GM18507 (cell line): ENCODE measurements at places on chromosomes 4 and X.

- no peak for DNase-seq
Observed at GRCh38 chr4:28469387-28469786, 1608.7 kb downstream of the STIM2 start.

- DNase-seq = no peak
Observed at GRCh38 chr4:41362621-41363383, 106.1 kb downstream of the UCHL1 start.

- DNase-seq = no peak
Observed at GRCh38 chr4:157220371-157220881, at the start of gene GRIA2. GRIA2 (plus strand) TSS chr4:157220728; CDS start chr4:157221043, 315 bp downstream.

- no peak for DNase-seq
Observed at GRCh38 chrX:145821291-145821897, 3.8 kb downstream of the SLITRK2 start.

DNA sequence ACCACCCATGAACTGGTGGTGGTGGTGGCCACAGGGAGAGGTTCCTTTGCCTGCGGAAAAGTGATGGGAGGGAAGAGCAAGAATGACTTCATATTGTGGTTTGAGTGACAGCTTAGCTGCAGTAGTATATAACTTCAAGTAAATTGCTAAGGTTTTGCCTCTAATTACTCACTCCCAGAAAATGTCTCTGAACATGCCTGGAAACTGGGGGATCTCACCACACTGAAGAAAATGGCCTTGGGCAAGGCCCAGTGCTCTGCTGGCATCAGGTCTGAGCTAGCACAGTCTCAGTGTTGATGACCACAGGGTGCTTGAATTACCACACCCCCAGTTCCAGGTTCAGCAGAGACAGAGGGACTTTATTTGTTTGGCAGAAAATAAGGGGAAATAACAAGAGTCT lies 2085.4 kb downstream of the ARAP2 start:
- no peak for DNase-seq

- no peak for DNase-seq
Observed at GRCh38 chr4:176340871-176341685, 21.3 kb downstream of the SPCS3 start.

DNA sequence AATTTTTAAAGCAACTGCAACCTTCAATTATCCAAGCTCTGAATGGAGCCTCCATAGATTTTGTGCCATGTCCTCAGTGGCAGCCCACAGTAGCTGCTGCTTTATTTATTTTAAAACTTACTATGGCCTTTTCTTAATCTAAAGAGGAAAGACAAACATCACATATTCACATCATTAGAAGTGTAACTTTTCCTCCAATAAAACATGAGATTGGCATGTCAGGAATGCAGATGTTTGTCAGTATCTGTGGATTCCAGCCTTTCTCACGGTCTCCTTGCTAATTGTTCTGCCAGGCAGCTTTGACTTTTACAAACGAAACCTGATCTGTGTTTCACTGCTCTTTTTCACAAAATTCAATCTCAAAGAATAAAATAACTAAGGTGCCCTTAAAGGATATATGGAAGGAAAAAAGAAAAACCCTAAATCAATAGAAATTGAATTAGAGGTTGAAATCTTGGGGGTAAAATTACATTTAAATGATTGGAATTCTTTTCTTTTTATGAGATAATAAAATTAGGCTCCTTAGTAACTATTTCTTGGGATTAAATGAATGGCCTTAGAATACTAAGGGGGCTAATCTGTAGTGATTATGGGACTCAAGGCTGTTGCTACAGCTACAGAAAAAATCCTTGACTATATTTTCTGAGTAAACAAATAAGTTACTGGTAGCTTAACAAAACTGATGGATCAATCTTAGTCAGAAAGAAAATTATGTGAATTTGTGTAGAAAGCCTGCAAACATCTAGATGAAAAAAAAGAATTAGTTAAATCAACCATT lies 151.3 kb downstream of the RTL9 start:
- no peak for DNase-seq
